ENCODE measurements at places on chromosomes 3 and 15.

DNA sequence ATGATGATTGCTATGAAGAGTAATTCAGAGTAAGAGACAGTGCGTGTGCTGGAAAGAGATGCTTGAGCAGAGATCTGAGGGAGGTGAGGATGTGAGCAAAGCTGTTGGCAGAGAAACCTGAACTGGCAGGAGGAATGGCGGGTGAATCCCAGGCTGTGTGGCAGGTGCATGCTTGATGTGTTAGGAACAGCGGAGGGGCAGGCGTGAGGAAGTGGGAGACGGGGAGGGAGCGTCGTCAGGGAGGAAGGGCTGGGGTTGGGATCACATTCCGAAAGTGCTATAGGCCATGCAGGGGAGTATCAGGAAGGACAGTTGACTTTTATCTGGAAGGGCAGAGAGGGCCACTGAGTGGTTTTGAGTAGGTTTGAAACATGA lies 8.6 kb downstream of the GABRA5 start:
- no peak for DNase-seq

DNA sequence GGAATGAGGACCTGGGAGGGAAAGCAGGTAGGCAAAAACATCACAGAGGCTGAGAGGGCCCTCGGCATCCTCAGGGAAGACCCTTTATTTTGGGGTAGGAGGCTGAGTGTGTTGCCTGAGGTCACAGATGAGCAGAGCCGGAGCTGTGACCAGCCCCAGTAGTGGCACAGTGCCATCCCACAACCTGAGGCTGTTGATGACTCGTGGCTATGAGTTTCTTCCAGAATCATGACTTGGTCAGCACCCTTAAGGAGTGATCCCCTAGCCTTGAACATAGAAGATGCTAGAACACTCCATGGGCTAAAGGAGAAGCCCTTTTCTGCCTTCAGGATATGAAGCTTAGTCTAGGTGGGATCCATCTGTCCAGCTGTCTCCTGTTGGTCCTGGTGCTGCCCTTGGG lies 19.5 kb upstream of the CXCR6 start:
- DNase-seq: no peak

DNA sequence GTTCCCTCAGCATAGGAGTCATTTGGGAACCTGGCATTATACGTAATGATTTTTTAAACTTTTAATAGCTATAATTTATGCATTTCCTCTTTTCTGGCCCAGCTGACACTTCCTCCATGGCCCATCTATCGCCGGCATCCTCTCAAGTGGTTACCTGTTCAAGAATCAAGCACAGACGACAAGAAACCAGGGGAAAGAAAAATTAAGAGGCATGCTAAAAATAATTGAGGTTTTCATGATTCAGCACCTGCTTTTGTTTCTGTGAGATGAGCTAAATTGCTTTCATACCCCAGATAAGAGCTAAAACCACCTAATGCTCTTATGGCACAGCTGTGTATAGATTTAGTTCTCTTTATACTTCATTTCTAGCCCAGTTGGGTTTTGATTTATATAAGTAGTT lies 1.7 kb downstream of the SPCS1 start:
- no peak for DNase-seq

DNA sequence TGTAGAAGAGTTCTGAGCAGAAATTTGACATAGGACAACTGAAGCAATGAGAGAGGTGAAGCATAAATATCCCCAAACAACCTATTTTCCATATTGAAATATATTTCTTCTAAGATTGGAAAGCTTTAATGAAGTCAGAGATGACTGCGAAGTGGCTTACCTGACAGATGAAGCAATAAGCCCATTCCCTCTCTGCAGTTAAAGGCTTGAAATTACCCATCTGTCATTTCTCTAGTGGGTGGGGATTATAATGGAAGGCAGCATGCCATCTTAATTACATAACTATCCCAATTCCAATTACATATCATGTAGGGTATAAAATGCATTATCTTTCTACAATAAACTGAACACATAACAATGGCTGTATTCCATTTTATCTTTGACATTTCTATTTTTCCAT lies 1070.5 kb downstream of the SI start:
- no peak for DNase-seq

- DNase-seq: no peak
Observed at GRCh38 chr3:43152649-43153048, 46.8 kb upstream of the POMGNT2 start.

DNA sequence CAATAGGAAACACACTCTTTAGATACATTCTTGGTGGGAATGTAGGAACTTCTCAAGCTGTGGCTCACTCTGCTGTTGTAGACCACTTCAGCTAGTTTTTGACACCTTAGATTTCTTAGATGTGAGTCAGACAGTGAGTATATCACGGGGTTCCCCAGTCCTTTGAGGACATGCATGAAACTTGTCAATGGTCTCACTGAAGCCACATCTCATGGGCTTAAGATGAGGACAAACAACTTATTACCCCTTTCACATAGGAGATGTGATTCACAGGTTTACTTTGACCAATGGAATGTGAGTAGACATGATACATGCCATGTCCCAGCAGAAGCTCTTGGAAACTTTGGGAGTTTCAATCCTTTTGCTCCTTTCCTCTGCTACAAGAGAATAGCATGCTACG lies 325.5 kb downstream of the CHST2 start:
- DNase-seq: no peak

DNA sequence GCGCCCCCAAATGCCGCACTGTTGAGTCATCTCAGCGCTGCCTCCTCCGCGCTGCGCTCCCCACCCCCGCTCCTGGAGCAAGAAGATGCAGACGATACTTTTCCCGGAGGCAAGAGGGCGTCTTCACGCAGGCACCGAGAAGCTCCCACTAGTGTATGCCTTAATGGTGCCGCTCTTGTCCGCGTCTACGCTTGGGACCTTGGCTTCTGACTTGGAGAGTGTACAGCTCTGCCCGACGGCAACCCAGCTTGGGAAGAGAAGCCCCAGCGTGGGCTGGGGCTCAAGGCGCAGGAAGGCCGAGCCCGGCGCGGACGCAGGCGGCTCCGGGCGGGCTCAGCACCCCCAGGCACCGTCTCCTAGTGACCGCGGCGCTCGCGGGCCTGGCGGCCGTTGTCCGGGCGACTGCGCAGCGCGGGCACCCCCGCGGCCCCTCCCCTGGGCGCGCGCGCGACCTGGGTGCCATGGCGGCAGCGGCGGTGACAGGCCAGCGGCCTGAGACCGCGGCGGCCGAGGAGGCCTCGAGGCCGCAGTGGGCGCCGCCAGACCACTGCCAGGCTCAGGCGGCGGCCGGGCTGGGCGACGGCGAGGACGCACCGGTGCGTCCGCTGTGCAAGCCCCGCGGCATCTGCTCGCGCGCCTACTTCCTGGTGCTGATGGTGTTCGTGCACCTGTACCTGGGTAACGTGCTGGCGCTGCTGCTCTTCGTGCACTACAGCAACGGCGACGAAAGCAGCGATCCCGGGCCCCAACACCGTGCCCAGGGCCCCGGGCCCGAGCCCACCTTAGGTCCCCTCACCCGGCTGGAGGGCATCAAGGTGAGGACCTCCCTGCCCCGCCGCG lies at the start of gene P4HTM:
Gene P4HTM, plus strand, starts transcription at position 446 of the 840 bp plus-strand sequence. Its CDS starts 16 bp downstream, at position 462.
- peak; percentile 30 for DNase-seq

DNA sequence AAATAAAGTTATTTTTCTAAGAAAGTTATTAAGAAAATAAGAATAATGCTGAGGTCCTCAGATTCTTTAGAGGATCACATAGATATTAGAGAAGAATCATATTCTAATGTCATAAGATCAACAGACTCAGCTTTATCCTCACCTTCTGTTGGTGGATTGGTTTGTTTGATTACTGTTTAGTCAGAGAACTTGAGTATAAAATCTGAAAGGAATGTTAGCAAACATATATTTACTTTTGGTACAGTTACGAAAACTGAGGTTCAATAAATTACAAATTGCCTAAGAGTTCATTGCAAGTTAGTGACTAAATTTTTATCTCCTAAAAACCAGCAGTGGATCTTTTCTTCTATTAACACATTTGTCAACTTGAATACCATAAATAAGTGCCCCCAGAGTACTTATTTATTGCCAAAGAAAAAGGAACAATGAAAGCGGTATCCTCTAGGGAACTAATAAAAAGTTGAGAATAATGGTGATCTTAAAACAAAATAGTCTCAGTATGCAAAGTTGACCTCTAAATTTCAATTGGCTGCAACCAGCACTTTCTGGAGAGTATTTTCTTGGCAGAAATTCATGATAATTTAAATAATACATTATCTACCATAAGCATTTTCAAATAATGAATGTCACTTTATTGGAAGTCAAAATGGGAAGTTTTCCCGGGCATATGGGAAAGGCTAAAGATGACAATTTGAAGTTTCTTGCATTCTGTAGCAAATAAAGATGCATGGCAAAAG lies 296.8 kb downstream of the OTOL1 start:
- DNase-seq: no peak

GRCh38 chr3:170640737-170641171 lies 54.9 kb upstream of the SLC7A14 start:
- no peak for DNase-seq

DNA sequence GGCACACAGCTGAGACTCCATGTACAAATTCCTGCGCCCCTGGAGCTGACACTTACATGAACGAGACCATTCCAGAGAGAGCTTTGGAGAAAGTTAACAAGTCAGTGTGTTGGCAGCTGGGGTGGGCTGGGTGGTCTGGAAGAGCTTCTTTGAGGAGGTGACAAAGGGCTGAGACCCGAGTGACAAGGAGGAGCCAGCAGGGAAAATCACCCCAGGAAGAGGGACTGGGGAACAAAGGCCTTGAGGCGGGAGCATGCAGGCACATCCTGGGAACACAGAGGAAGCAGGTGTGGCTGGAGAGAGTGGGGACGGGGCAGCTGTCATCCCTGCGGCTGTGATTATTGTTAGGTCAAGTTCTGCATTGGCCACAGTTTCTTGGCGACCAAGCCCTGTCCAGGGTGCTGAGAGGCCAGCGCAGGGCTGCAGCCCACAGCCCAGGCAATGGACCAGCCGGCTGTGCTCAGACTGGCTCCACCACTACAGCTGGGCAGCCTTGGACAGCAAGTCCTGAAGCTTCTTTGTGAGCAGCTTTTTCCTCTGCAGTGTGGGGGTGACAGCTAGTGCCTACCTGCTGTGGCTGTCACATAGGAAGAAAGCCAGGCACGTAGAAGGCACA lies 34.2 kb upstream of the PRR23E start:
- no peak for DNase-seq

DNA sequence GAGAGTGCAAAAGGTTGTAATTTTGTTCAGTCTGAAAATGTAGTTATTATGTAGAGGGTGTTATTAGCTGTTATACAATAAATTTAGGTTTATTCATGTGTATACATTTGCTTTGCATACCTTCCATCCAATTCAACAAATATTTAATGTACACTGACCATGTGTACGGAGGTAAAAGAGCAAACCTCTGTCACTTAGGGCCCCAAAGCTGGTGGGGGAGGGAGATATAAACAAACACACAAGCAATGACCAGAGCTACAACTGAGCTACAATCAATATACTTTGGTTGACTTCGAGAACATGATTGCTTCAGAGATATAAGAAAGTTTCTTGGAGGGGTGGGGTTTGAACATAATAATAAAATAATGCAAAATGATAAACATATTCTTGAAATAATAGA lies 17.5 kb upstream of the BCL6 start:
- no peak for DNase-seq

DNA sequence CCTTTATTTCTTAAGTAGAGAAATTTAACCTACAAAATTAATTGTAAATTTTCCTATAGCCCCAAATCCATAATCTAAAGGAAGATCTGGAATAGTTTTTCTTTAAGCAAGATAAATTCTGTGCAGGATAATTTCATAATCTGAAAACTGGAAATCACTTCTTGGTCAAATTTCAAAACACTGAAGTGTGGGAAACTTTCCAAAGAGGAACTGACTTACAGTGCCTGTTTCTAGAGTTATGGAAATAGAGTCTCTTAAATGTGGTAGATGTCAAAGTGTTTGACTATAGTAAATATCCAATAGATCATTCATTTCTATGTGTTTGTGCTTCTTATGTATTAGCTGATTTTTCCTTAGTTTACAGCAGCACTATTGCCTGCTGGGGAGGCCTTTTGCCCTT lies 1.6 kb upstream of the P2RY13 start:
- DNase-seq: no peak

DNA sequence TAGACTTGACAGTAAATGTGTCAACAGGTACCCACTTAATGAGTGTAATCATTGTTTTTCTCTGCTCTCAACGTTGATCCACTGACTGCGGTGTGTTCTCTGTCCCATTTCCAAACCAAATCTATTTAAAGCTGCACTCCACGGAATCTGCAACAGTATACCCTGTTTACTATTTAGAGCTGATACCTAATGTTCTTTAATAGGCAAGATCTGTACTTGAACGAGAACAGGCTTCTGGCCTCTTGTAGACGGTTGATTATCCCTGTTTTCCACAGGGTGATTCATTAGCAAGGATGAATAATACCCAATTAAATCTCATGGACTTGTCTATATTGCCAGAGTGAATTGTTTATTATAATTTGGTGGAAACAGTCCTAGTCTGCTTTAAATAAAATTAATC lies 189.9 kb downstream of the LPP start:
- DNase-seq: no peak

DNA sequence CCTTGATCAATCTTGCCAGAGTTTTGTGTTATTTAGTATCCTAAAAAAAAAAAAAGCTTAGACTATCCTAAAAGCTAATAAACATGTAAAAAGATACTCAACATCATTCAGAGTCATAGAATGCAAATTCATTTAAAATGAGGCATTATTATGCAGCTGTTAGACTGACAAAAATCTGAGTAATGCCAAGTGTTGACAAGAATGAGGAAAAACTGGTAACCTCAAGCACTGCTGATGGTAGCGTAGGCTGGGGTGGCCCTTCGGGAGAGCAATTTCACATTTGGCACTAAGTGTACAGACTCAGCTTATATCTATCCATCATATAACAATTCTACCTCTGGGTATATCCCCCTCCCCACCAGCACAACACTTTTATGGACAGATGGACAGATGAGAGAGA lies 280.4 kb downstream of the RAP2B start:
- DNase-seq: no peak

DNA sequence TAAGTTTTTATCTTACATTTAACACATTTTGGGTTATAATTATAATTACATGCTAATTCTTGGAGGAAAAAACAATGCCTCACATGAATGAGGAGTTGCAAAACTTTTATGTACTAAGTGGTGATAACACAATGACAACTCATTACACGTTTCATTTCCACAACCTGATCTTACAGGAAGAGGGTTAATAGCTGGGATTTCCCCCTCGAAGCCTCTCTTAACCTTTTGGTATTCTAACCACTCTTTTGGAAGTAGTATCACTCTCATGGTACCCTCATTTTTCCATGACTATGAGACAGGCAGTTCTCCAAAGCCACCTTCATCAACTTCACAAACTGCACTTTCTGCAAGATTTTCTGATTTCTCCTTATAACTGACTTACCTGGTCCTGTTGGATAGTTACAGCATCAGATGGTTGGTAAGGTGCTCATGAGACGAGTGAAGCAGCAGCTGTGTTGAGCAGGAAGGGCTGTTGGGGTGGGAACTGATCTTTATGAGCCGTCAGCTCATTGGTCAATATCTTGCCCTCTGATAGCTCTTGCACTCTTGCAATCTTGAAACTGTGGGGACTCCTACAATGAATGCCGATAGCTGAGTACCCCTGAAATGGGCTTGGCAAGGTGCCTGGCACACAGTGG lies 41.6 kb downstream of the ACAN start:
- no peak for DNase-seq
